Small intestine (tissue), 16 donors: ENCODE measurements at places on chromosomes 5 and 9. TPM values are rescaled to one million over a fixed set of nuclear protein-coding genes. Genes with fewer than 3 reads are reported as not detected.

The PCDHGA7 gene
- not detected for polyA plus RNA-seq

The PCDHB7 gene
- polyA plus RNA-seq: not detected

DNA sequence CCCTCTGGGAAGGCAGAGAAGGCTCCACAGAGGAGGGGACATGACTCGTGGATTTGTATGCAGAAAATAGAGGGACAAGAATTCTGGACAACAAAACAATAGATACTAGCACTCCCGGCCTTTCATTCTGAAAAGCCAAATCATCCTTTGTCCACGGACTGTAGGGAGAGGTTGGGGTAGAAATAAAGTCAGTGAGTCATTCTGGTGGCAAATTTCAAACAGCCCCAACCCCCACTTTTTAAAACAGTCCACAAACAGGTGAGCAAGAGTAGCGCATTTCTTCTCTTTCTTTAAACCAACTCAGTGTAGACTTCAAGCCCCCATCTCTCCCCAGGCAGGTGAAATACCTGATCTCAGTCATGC is 56.1 kb downstream of the PTPDC1 start:
- no peak for DNase-seq

The ITK gene
- polyA plus RNA-seq: 1.7 TPM

DNA sequence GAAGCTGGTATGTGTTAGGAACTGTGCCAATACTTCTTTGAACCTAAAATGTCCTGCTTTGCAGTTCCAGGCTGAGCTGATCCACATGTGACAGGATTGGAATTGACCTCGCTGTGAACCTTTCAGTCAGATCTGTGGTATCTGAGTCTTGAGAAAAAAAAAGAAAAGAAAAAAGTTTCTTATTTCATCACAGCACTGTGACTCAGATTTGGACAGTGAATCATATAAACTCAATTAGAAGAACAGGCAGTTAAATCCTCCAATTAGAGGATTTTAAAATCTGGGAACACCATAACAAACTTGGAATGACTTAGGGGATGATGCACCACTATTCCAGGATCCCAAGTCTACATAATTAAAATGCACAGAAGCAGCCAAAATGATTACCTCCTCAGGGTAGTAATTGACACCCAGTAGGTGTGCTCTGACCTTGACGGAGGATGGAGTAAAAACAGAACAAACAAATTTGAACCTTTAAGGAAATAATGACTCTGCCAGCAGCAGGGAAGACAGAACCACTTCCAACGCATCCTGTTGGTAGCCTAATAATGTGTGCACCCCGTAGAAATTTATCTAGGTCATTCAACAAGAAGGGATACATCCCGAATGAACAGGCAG is 57.8 kb upstream of the RAI14 start:
- peak; percentile 21 for DNase-seq

DNA sequence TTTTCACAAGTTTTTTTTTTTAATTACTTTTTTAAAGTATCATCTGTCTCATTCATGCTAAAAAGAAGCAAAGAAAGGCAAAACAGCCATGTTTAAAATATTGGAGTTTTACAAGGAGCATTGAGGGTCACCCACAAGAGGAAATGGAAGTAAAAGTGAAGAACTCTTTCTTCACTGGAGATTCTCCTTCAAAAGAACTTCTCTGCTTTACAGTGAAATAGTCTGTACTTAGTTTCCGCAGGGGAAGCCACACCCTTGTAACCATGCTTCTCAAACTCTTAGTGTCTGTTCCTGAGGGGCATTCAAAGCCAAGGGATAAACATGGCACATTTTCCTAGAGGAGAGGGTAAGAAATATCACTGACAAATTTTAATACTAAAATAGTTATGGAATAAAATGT is 8.6 kb downstream of the C9orf72 start:
- no peak for DNase-seq

The SYK gene
- polyA plus RNA-seq: 29.7 TPM

GRCh38 chr5:172672681-172673080 is 31.6 kb downstream of the NEURL1B start:
- no peak for DNase-seq

- DNase-seq: no peak
Measured at GRCh38 chr5:172919525-172920446, 39.4 kb upstream of the RPL26L1 start.

DNA sequence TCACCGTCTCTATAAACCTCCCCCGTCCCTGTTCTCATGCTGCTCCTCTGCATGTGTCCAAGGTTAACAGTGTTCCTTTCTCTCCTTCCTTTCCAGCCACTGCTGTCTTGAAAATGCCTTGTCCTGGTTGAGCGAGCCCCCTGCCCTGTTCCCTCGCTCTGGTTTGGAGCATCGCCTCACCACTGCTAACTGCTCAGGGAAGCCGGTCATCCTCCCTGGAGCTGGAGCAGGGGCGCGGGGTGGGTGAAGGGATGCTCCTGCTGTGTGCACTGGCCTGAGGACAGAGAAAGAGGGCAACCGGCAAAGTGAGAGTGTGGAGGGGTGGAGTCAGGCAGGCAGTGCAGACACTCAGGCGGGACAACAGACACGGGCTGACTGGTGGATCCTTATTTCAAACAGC is 19.4 kb downstream of the UBE2QL1 start:
- DNase-seq: no peak

GRCh38 chr5:74589204-74590056 is 51.1 kb downstream of the ENC1 start:
- peak; percentile 17 for DNase-seq

The SOX30 gene
- not detected for polyA plus RNA-seq

GRCh38 chr5:105903069-105903468 is 1767.7 kb downstream of the EFNA5 start:
- DNase-seq: no peak

- DNase-seq: no peak
Measured at GRCh38 chr9:2170722-2171121, 155.6 kb downstream of the SMARCA2 start.

GRCh38 chr5:161369022-161369421 is 177.5 kb downstream of the GABRB2 start:
- DNase-seq: no peak

- DNase-seq: no peak
Measured at GRCh38 chr5:39428640-39429039, 3.9 kb upstream of the DAB2 start.

The MYO10 gene
- 22.5 TPM for polyA plus RNA-seq

DNA sequence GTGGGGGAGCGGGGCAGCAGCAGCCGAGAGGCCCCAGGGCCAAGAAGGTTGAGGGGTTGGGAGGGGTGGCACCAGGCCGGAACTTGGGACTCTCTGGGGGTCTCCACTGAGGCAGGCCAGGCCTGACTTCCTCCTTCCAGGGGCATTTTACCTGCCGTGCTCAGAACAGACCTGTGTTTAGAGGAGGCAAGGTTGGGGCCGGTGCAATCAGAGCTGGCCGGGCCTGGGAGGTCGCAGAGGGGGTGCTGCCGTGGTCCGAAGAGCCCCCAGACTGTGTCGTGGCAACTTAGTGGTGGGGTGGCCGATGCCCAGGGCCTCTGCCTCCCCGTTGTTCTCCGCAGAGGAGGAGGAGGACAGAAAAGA is 21.8 kb downstream of the GLT6D1 start:
- DNase-seq: no peak

The SPATA31C1 gene
- polyA plus RNA-seq: not detected

- DNase-seq: no peak
Measured at GRCh38 chr5:124797665-124798087, 51.2 kb upstream of the ZNF608 start.

The SLC6A18 gene
- polyA plus RNA-seq: 0.04 TPM

- DNase-seq: no peak
Measured at GRCh38 chr5:6452622-6453504, 4.2 kb downstream of the UBE2QL1 start.

DNA sequence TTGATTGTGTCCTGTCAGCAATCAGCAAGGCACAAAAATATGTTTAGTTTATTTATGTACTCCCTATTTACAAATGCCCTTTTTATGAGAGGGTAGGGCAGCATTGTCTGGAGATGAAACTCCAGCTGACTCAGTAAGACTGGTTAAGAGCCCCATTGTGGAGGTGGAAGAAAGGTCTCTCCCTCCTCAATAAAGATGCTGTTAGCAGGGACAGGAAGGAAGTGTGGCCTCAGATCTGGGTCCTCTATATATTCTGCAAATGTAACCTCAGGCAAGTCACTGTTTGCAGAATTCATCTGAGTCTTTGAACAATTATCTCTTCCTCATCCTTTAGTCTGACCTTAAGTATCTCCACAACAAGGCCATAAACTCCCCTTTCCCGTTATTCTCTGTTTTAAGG is 48.3 kb upstream of the TRAF1 start:
- DNase-seq: peak; percentile 9

The HTR1A gene
- polyA plus RNA-seq: not detected

- DNase-seq: no peak
Measured at GRCh38 chr5:97670447-97670846, 487.4 kb upstream of the RIOK2 start.

DNA sequence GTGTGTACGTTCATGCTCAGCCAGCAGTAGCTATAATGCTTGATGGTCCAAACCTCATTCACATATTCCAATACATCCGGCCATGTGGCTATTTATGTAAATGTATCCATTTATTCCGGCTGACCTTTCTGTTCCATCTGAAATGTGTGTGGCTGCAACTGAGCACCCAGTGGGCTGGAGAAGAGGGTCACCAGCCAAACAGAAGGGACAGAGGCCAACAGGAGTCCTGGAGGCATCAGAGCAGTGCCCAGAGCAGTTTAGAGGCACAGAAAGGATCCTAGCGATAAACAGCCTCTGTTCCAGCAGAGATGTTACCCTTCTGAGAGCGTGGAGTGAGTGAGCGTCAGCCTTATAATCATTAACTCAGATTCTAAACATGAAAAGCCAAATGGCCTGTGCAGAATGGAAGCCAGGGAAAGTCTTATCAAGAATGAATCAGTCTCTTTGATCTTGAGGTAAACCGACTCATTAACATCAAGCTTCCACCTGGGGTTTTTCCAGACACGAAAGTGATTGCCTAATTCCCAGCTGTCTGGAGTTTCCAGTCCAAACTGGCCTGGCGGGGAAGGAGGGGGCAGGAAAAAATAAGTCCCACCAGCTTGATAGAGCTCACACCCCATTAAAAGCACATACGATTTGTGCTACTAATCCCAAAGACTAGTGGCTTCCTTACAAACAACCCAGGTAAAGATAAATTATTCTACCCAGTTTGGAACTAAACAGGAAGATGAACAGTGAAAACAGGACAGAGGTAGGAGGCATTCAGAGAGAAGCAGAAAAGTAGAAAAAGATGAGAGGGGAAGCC is 55.7 kb downstream of the SUSD1 start:
- peak; percentile 89 for DNase-seq

DNA sequence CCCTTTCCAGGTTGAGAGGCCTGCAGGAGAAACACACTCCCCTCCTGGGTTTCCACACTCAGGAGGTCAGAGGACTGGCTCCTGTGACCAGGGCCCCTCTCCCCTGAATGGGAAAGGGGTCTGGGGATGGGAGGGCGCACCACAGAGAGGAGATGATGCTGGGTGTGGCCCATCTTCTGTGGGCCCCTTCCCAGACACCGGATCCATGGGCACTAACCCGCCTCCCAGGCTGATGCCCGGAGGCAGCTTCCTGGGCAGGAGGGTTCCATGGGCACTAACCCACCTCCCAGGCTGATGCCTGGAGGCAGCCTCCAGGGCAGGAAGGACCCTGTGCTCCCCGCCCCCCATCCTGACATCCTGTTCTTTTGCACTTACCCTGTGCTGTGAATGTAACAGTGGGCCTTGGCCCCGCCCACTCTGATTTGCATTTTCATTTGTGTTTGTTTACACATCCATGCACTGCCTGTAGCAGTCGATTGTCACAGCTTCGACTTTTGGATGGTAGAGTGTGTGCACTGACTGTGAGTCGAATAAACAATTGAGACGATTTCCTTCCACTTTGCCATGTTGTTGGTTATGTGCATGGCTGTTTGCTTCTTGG is 9.3 kb upstream of the DOLPP1 start:
- DNase-seq: peak; percentile 32

DNA sequence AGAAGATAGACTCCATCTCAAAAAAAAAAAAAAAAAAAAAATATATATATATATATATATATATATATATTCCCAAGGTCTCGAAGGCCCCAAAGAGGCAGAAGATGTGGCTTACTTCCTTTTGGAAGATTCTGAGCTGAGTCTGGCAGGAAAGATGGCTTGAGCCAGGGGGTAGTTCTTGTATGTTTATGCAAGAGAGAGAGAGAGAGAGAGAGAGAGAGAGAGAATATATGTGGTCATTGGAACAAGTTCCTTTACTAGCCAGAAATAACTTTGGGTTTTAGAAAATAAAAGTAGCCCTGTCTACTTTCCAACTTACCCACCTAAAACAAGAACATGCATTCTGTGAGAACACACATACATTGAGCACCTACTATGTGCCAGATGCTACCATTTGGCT is 17.6 kb downstream of the NCS1 start:
- no peak for DNase-seq

The SLC25A48 gene
- polyA plus RNA-seq: 0.96 TPM

The GRM6 gene
- 0.43 TPM for polyA plus RNA-seq

DNA sequence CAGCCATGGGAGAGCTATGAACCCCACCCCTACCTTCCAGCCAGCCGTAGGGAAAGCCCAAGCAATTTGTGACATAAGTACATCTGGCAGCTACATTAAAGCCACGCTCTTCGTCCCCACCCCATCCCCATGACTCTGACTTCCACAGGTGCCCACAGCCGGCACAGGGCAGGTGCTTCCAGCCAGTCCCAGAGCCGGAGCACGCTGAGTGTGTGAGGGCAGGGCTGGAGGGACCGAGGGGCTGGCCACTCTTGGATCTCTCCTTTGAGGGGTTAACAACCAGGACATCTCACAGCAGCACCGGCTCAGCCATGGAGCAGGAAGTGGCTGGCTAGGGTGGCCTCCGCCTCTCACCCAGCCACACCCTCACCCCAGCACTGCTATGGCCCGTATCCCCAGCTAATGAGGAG is 2.4 kb upstream of the FAM78A start:
- DNase-seq: peak; percentile 26

DNA sequence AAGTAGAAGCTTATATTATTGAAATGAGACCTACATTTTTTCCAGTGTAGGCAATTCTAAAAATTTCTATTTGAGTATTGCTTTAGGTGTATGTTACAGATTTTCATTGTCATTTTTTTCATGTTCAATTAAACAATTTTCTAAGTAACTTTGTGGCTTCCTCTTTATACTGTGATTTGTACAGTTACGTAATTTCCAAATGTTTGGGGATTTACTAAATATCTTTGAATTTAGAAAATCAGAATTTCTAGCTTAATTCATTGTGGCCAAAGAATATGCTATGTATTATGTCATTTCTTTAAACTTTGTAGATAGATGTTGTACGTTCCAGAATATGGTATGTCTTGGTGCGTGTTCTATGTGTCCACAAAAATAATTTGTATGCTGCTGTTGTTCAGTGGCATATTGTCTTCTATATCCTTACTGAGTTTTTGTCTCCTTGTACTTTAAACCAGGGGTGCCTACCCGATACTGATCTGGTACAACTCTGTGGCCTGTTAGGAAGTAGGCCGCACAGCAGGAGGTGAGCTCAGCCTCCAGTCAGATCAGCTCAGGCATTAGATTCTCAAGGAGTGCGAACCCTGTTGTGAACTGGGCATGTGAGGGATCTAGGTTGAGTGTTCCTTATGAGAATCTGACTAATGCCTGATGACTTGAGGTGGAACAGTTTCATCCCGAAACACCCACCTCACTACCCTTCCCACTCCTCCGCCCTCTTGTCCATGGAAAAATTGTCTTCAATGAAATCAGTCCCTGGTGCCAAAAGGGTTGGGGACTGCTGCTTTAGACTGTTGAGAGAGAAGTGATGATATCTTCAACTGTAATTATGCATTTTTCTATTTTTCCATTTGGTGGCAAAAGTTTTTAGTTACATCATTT is 63.5 kb downstream of the UBE2R2 start:
- no peak for DNase-seq

GRCh38 chr9:4902135-4902475 is 83.0 kb upstream of the JAK2 start:
- peak; percentile 12 for DNase-seq
